ENCODE measurements at places on chromosomes 5 and 9.

GRCh38 chr9:34985311-34985899 is 4.1 kb upstream of the DNAJB5 start:
- DNase-seq = peak; percentile 72

DNA sequence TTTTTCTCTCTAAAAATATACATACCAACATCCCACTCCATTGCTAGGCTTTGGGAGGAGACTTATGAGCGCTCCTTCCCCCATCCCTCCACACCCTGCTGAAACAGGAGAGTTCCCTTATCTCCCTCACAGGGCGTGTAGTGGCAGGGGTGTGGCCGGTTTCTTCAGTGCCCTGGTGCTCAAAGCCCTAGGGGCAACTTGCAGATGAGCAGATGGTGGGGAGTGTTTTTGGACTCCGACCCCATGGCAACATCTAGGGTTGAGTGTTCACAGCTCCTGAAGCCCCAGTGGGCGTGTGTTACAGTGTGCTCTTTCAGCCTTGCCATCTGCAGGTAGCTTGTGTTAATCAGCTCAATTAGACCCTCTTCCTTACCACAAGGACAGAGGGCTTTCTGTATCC is 409.5 kb downstream of the MAT2B start:
- no peak for DNase-seq

GRCh38 chr5:179139111-179139935 is 79.2 kb downstream of the ZNF354C start:
- DNase-seq = no peak

- DNase-seq = no peak
Measured at GRCh38 chr5:168974082-168974481, 326.9 kb downstream of the SLIT3 start.

GRCh38 chr9:105206821-105207699 is 37.4 kb upstream of the SLC44A1 start:
- DNase-seq = no peak

- no peak for DNase-seq
Measured at GRCh38 chr9:129489838-129490582, 130.9 kb downstream of the C9orf50 start.

GRCh38 chr5:118052503-118052902 is 935.8 kb downstream of the DTWD2 start:
- no peak for DNase-seq
